ENCODE measurements at places on chromosomes 11 and 22. TPM values are rescaled to one million over a fixed set of nuclear protein-coding genes. Genes with fewer than 3 reads are reported as not detected.
A peak's percentile ranks its signal among the peaks of the same experiment; 100 is the strongest.

Gene ZDHHC5
- 34.3 TPM for polyA plus RNA-seq

Gene GLYATL1
- 6.1 TPM for polyA plus RNA-seq

Gene POTEH
- not detected for polyA plus RNA-seq

Gene FGF19
- 0.48 TPM for polyA plus RNA-seq

Gene SERHL2
- 4.3 TPM for polyA plus RNA-seq

Gene SLC22A6
- 81.1 TPM for polyA plus RNA-seq

Gene GLB1L3
- 2.6 TPM for polyA plus RNA-seq

Gene PRG3
- not detected for polyA plus RNA-seq

DNA sequence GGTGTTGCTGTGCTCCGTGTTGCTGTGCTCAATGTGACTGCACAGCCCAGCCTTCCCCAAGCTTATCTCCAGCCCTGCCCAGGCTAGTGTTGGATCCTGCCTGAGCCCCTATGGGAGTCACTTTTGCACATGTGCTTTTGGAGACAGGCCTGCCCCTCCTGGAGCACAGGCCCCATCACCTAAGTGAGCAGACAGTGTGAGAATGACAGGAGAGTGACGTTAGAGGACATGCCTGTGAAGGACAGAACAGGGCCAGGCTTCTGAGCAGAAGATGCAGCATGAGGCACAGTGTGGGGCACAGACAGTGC, 36.6 kb upstream of the SUSD2 start:
- H3K27me3 ChIP-seq: no peaks in the 10 kb centered on the region
- H3K4me3 ChIP-seq: no peak overlapping the region
- no peak overlapping the region for H3K27ac ChIP-seq

- no peaks in the 10 kb centered on the region for H3K27me3 ChIP-seq
- H3K36me3 ChIP-seq: no peaks in the 10 kb centered on the region
- H3K27ac ChIP-seq: no peak overlapping the region
- H3K4me3 ChIP-seq: no peak overlapping the region
Observed at GRCh38 chr11:10379426-10379825, 74.6 kb downstream of the ADM start.

DNA sequence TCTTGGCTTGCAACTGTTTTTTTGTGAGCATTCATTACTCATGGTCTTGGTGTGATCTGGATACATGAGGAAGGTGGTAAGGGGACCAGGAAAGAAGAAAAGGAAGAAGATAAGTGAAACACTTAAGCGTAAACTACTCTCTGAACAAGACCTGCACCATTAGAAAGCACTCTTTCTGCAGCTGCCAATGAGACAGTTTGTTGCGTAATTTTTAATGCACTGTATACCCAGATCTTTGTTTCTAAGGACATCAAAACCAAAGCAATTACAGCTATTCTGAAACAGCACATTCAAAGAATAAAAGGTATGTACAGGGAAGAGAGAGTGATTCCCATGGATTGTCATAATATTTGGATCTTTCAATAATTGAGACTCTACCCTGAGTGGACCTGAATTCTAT, 147.4 kb downstream of the BLID start:
- no peaks in the 10 kb centered on the region for H3K36me3 ChIP-seq
- H3K27ac ChIP-seq: no peak overlapping the region
- no peak overlapping the region for H3K4me3 ChIP-seq
- H3K4me1 ChIP-seq: peaks cover 13% of the 10 kb centered on the region

DNA sequence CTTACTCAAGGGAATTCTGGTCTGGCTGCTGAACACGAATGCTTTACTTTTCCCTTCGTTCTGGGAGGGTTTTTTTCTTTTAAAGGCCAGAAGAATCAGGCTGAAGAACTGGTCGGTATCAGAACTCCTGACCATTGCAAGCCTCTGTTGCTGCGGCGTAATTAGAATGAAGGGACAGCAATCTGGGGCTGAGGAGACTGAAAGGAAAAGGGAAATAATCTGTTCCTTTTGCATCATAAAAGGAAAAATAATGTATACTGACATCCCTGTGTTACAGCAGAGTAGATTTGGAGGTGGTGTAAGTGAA, 670 bp downstream of the SC5D start:
- H3K36me3 ChIP-seq: peaks cover 9% of the 10 kb centered on the region
- peak overlapping the region; percentile 94 for H3K4me3 ChIP-seq
- DNase-seq: no peak
- no peaks in the 10 kb centered on the region for H3K27me3 ChIP-seq
- peaks cover 7% of the 10 kb centered on the region for H3K4me1 ChIP-seq

- H3K27me3 ChIP-seq: peaks cover 11% of the 10 kb centered on the region
- peaks cover 14% of the 10 kb centered on the region for H3K36me3 ChIP-seq
- peaks cover 7% of the 10 kb centered on the region for H3K4me1 ChIP-seq
- no peak for DNase-seq
- no peak overlapping the region for H3K27ac ChIP-seq
Observed at GRCh38 chr11:64839335-64839734, 5.1 kb downstream of the CDC42BPG start.

DNA sequence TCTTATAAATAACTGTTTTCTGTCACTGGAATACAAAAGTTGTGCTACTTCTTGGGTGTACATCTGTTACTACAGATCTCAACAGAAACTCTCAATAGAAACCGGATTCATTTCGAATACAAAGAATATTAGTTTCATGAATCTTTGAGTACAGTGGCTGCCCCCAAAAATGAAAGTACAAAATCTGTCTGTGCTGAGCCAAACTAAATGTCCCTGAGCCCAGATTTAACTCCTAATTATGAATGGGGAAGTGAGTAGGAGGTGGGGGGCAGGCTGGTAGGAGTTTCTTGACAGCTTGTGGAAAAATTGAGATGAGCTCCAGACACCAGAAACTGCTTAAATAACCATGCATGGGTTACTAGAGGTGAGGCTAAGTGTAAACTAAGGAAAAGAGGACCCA, 41.6 kb downstream of the PITPNB start:
- no peaks in the 10 kb centered on the region for H3K27me3 ChIP-seq
- no peak overlapping the region for H3K4me3 ChIP-seq
- no peak for DNase-seq
- no peaks in the 10 kb centered on the region for H3K36me3 ChIP-seq
- no peak overlapping the region for H3K27ac ChIP-seq
- H3K4me1 ChIP-seq: peaks cover 16% of the 10 kb centered on the region

- H3K36me3 ChIP-seq: no peaks in the 10 kb centered on the region
- H3K4me1 ChIP-seq: peaks cover 3% of the 10 kb centered on the region
- no peaks in the 10 kb centered on the region for H3K27me3 ChIP-seq
- H3K4me3 ChIP-seq: no peak overlapping the region
Observed at GRCh38 chr11:116517584-116517983, 255.2 kb downstream of the BUD13 start.

DNA sequence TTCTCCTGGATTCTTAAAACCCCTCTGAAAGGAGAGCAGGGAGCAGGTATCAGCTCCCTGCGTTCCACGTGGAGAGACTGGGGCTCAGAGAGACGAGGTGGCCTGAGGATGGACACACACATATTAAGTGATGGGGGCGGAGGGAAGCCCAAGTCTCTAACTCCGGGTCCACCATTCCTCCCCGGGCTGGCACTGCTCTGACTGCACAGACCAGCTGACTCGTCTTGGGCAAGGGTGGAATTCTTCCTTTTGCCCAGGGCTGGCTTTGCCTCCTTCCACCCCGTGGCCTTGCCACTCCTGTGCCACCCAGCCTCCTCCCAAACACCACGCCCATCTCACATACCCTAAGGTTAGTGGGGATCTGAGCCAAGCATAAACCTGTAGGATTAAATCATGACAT, 65.0 kb downstream of the BUD13 start:
- H3K4me1 ChIP-seq: peaks cover 31% of the 10 kb centered on the region
- DNase-seq: no peak
- no peaks in the 10 kb centered on the region for H3K36me3 ChIP-seq
- H3K27ac ChIP-seq: no peak overlapping the region
- no peak overlapping the region for H3K4me3 ChIP-seq

- H3K27ac ChIP-seq: no peak overlapping the region
- no peak overlapping the region for H3K4me3 ChIP-seq
- H3K4me1 ChIP-seq: peaks cover 24% of the 10 kb centered on the region
Observed at GRCh38 chr11:67282155-67282875, 6.8 kb upstream of the ANKRD13D start.

DNA sequence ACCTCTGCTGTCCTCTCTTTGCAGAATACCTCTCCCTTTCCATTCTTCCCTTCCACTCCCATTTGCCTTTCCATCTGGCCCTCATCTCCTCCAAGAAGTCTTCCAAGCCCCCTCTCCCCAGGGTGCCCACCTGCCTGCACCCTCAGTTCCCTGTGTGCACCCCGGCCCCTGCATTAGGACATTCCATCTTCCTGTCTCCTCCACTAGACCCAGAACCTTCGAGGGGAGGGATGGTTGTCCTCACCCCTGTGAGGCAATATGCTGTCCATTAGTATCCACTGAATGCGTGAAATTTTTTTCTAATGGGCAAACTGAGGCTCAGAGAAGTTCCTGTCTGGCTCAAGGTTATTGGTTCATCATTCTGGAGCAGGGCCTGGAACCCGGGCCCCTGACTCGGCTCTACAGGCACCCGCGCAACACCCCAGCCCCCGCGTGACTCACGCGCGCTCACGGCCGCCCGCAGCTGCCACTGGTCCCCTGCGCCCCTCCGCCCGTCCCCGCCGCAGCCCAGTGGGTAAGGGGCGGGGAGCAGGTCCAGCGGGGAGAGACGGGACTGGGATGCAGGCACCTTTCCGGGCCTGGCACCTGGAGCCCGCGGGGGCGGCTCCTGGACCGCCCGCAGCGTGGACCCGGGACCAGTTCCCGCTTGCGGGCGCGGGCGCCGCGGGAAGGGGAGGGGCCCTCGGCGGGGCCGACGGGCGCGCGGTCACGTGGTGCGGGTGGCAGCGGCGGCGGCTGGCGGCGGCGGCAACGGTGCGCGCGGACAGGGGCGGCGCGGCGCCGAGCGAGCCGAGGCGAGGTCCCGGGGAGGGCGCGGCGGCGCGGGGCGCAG, 7.0 kb downstream of the SEPTIN3 start:
- no peaks in the 10 kb centered on the region for H3K27me3 ChIP-seq
- H3K4me1 ChIP-seq: peaks cover 39% of the 10 kb centered on the region
- H3K36me3 ChIP-seq: peaks cover 25% of the 10 kb centered on the region
- peak overlapping the region; percentile 27 for H3K4me3 ChIP-seq
- no peak overlapping the region for H3K27ac ChIP-seq

- peaks cover 85% of the 10 kb centered on the region for H3K4me1 ChIP-seq
- DNase-seq: peak; percentile 96
- H3K36me3 ChIP-seq: peaks cover 68% of the 10 kb centered on the region
- peak within 1 kb of the TSS; percentile 77 for H3K4me3 ChIP-seq
- peak within 1 kb of the TSS; percentile 85 for H3K27ac ChIP-seq
Observed at GRCh38 chr22:50306753-50307749, at the start of gene PLXNB2. PLXNB2 (minus strand) TSS chr22:50307646; CDS start chr22:50290584, 17,062 bp downstream.

DNA sequence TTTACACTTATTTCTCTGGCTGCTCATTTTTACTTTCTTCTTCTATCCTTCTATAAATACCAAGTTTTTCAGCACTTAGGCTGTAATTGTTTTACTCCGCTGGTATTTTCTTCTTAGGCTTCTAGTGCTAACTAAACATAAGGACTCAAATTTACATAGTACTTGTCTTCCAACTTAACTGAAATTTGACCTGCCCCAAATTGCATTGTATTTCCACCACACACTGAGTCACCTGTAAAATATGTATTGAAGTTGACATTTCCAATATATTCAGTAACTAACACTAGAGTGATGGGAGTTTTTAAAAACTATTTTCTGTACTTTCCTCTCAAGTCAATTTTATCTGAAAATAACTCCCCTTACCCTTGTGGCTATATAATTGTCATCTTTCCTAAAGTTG, 1794.1 kb upstream of the RAG2 start:
- H3K27ac ChIP-seq: no peak overlapping the region
- no peak overlapping the region for H3K4me3 ChIP-seq
- no peak for DNase-seq
- no peaks in the 10 kb centered on the region for H3K4me1 ChIP-seq

- no peaks in the 10 kb centered on the region for H3K4me1 ChIP-seq
- peaks cover 12% of the 10 kb centered on the region for H3K36me3 ChIP-seq
- DNase-seq: no peak
- no peak overlapping the region for H3K27ac ChIP-seq
- no peaks in the 10 kb centered on the region for H3K27me3 ChIP-seq
Observed at GRCh38 chr11:18540207-18541009, 13.7 kb upstream of the TSG101 start.

DNA sequence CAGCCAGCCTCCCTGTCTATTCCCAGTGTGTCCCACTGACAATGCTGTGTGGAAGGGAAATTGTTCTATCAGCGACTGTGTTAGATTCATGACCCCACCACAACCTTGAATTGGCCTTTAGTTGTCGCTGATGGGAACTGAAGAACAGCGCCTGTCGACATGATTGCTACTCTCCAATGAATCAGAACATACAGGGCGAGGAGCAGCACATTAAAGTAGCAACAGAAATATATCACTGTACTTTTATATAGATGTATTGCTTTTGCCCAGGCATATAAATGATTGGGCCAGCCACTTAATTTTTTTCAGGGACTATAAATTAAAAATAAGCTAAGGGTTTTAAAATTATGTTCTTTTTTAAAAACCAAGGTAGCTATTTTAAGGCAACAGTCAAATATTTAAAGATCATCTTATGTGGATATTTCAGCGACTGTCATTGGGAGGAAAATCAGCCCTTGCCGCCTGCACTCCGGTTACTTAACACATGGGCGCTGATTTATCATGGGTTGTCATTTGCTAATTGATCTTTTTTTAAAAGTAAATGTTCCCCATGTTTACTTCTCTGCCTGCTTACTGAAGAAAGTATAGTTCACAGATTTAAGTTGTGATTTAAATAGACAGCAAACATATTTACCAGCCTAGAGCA, 42.1 kb downstream of the ARL14EP start:
- H3K4me3 ChIP-seq: no peak overlapping the region
- peaks cover 4% of the 10 kb centered on the region for H3K4me1 ChIP-seq

DNA sequence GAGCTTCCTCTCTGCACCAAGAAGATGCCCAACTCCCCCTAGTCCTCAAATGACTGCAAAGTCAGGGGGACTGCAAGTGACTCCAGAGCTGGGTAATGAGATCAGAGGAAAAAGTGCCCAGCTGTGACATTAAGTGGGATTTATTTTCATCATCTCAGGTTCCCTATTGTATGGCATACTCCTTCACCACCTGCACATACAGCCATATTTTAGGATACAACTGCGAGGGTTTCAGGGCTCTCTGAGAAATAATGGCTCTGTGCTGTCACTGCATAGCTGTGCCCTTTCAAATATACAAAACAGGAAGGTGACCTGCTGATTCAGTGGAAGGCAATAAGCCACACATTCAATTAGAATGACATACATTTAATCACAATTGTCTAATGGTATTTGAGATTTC, 45.6 kb upstream of the PLET1 start:
- no peak overlapping the region for H3K4me3 ChIP-seq
- DNase-seq: peak; percentile 83
- H3K4me1 ChIP-seq: no peaks in the 10 kb centered on the region
- no peaks in the 10 kb centered on the region for H3K27me3 ChIP-seq
- H3K27ac ChIP-seq: no peak overlapping the region
